ENCODE measurements at places on chromosomes 5 and 9.

GRCh38 chr9:134153450-134153849, 10.9 kb downstream of the RNU6ATAC start:
- no peak for DNase-seq

DNA sequence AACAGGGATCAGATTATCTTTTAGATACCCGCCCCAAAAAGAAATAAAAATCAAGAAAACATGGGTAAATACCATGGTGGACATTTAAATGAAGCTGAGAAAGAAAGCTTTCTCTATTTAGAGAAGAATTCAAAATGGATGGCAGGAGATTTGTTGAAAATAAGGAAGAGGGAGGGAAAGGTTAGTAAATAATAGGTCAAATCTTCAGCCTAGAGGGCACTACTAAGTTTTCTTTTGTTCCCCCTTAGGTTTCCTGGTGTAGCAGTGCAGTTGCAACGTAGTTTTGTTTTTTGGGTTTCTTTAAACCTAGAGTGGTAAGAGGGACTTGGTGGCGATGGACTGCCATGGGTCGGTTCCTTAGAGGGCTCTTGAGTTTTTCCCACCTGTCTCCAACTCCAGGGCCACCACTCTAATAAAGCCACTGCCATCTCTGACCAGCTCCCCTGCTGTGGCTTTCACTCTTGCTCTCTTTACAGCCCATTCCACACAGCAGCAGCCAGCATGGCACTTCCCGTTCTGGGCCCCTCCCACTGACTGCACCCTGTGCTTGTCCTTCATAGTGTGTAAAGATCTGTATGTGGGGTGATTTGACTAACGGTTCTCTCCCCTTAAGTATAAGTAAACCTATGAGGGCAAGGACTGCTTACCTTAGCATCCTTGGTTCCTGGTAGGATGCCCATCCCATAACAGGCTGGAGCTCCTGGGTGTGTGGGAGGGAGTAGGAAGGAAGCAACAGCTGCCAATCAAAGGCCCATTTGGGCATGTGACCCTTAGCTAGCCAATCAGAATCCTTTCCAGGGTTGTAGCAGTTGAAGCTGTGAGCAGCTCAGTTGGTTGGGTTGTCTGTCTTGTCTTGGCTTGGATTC, 118.3 kb downstream of the SLC1A3 start:
- no peak for DNase-seq

DNA sequence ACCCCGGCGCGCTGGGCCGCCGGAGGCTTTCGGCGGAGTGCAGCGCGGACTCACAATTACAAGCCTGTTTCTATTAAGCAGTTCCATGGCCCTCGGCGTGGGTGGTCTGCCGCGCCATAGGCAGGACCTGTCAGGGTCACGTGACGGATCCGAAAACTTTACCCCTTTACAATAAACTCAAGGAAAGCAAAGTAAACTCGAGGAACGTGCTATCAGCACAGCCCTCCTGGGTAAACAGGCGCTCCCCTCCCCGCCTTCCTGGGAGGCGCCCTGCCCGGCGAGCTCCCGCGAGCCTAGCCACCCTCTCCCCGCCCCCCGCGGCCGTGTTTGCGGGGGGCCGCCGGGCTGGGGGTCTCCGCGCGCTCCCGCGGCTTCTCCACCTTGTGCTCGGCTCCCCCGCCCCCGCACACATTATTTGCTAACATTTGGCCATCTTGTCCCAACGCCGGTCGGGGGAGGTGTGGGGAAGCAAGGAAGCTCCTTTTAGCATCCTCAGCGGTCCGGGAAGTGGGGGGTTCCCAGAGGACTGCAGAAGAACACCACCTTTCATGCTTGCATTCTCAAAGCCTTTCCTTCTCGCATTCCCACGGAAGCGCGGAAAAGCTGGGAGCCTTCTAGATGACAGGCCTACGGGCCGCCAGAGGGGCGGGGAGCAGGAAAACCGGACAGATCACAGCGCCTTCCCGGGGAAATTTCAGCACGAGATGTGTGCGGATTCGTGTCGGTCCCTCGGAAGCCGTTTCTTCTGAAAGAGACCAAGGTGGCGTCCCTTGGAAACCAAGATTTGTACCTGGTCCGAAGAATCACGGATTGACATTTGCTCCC, at the start of gene PTCH1:
TSS of gene PTCH1 (minus strand) at position 238 of the 825 bp plus-strand sequence.
- peak; percentile 55 for DNase-seq

- peak; percentile 37 for DNase-seq
Observed at GRCh38 chr9:2411459-2412215, 209.9 kb upstream of the VLDLR start.

DNA sequence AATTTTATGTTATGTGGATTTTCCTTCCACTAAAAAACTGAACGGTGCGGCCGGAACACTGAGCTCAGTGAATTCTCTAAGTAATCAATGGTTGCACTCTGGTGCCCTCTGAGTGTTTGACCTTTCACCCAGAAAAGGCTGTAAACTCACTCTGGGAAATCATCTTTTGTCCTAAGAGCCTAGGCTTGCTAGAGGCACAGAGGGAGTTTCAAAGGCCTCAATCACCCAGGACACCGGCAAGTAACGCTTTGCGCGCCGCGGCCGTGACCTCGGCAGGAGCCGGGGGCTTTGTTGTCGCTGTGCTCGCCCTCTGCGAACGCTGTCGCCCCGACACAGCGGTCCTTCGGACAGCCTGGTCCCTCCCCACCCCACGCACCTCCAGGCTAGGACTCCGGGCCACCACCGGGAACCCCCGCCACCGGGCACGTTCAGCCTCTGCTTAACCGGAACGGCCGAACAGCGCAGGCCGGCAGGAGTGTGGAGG, 703 bp downstream of the ISCA1 start:
- no peak for DNase-seq

- no peak for DNase-seq
Observed at GRCh38 chr5:1974501-1975405, 92.0 kb upstream of the IRX4 start.

GRCh38 chr5:159909126-159909525, 7.2 kb upstream of the ADRA1B start:
- DNase-seq = no peak
